ENCODE measurements at places on chromosomes 2 and 18.

DNA sequence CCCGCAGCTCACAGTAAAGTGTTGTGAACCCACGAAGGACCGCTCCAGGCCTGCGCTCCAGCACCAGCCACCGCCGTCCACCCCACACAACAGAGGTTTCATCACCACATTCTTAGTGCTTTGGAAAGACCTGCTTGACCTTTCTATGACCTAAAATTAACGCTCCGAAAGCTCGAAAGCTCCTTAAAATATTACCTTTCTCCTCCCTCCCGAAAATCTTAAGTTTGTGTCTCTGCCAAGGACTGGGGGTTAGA is 149.2 kb downstream of the TWIST2 start:
- no peak for DNase-seq

GRCh38 chr2:105798595-105798994 is 53.9 kb downstream of the NCK2 start:
- DNase-seq, result peak; percentile 71

DNA sequence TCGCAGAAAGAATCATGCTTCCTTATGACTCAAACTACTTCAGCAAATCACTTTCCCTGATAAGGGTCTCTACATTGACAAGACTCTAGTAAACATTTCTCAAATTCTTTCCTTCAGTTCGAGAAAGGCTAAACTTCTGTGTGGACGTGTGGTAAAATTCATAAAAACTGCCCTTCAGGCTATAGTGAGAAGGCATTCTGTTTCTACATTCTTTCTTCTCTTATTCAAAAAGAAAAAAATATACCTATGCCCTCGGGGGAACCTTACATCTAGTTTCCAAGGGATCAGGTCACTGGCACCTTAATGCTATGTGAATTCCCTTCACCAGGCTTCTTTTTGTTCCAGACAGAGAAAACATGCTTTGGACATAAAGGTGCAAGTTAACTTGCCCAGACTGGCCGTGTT is 4.9 kb downstream of the VIT start:
- DNase-seq, result no peak

- no peak for DNase-seq
Measured at GRCh38 chr2:21280793-21281192, 157.0 kb downstream of the TDRD15 start.

DNA sequence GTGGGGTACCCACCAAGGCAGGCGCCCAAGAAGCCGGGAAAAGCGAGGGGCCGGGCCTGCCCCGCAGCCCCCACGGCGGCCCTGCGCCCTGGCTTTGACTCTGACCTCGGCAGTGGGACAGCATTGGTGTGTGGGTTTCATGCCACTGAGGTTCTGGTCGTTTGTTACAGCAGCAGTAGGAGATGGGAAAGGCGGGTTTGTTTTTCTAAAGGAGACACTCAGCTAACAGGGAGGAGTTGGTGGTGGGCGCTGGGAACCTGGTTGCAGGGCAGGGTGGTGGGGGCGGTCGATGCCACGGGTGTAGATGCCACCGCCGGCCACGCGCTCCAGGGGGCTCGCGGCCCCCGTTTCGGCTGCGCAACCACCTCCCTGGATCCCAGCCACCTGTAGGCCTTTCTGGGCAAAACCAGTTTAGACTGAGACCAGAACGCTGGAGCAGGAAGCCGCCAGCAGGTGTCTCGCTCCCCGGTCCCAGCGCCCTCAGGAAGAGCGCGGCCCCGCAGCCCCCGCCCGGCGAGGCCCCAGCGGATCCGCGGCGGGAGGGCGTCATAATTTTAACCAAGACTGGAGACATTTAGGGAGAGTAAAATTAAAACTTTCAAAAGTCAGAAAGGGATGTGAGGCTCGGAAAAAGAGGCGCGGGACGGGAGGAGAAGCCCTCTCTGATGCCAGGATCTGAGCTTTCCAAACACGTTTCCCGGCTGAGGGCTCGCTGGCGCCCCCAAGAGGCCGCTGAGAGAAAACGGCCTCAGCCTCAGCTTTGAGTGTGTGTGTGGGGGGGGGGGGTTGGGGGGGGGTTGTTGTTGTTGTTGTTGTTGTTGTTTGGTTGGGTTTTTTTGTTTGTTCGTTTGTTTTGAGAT is 17.4 kb downstream of the CIDEA start:
- peak; percentile 2 for DNase-seq

- peak; percentile 9 for DNase-seq
Measured at GRCh38 chr2:238157506-238158017, 1.2 kb upstream of the ERFE start.

- DNase-seq, result no peak
Measured at GRCh38 chr18:63007231-63007630, 291.9 kb downstream of the PHLPP1 start.

DNA sequence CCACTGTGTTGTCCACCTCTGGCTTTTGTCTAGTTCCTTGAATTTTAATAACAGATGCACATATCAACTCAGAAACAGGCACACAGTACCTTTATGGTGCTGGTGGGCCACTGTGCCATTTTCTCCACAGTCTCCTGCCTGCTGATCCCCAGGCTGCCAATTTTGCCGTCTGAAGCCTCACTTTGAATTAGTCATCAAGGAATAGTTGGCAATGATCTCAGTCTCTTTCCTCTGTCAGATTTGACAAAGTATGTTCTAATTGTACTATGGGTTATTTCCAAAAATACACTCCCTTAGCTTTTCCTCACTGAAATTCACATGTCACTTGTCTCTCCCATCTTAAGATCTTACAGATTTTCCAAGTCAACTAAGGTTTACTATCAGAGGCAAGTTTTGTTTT is 140.7 kb downstream of the ZNF516 start:
- DNase-seq, result no peak

DNA sequence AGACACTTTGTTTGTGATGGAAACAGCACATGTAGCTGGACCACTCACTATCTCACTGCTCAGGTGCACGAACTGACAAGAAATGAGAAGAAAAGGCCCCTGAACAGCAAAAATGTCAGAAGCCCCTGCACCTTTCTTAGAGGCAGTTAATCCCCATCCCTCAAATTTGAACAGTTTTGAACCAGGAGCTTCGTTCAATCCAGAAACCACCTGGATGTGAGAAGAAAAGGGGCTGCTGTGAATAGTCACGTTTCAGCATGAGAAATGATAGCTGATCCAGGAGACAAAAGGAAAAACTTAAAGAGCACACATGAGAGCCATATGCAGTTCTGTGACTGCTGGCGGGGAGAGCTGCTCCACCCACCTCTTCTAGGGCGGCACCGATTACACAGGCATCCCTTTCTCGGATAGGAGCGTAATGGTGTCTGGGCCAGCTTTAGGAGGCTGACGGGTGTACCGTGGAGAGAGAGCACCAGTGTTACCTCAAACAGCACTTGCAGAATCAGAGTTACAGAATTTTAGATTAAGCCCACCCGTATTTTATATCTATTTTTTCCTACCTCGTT is 117.0 kb upstream of the EML6 start:
- no peak for DNase-seq

DNA sequence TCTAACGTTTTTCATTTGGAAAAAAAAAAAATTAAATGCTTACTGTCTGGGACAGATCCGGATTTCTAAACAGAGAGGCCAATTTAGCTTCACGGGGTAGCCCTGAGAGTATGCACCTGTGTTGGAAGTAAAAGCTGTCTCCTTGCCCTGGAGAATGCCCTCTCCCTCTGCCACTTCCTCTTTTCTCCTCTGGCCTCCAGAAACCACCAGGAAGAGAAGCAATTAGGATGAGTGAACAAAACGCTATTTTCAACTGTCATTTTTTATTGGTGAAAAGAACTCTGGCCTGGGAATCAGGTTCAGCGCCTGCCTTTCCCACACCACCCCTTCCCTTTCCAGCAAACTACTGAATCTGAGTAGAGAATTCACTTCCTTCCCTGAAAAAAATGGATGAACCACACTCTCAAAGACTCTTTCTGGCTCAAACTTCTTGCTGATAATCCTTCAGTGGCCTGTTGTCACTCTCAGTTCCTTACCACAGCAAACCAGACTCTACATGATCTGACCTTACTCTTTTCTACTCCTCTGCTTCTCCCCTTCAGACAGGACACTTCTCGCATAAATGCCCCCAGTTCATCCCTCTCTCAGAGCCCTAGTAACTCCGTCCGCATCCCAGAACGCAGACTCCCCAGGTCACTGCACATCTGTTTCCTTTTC is 29.8 kb downstream of the KLF7 start:
- no peak for DNase-seq

- DNase-seq, result no peak
Measured at GRCh38 chr2:227906991-227907390, 35.6 kb downstream of the DAW1 start.

- DNase-seq, result no peak
Measured at GRCh38 chr18:44828080-44828479, 147.4 kb downstream of the SETBP1 start.

DNA sequence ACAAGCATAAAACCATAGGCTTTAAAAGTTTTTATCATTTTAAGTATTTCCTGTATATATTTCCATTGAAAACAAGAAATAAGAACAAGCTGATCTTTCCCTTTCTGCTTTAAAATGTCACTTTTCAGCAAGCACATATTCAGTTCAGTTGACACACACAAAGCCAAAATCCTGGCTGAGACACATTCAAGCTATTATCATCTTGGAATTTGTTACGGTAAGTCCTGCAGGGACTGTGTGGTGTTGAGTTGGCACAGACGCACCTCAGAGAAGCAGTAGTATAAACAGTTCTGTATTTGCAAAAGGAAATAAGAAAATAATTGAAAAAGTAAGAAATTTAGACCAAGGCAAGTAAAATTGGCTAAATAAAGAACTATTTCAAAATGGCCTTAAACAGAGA is 10.4 kb upstream of the DAW1 start:
- DNase-seq, result no peak

GRCh38 chr2:208006833-208007232 is 18.5 kb downstream of the PLEKHM3 start:
- DNase-seq, result no peak

GRCh38 chr2:217366266-217366895 is 506.5 kb upstream of the TNP1 start:
- DNase-seq, result no peak

DNA sequence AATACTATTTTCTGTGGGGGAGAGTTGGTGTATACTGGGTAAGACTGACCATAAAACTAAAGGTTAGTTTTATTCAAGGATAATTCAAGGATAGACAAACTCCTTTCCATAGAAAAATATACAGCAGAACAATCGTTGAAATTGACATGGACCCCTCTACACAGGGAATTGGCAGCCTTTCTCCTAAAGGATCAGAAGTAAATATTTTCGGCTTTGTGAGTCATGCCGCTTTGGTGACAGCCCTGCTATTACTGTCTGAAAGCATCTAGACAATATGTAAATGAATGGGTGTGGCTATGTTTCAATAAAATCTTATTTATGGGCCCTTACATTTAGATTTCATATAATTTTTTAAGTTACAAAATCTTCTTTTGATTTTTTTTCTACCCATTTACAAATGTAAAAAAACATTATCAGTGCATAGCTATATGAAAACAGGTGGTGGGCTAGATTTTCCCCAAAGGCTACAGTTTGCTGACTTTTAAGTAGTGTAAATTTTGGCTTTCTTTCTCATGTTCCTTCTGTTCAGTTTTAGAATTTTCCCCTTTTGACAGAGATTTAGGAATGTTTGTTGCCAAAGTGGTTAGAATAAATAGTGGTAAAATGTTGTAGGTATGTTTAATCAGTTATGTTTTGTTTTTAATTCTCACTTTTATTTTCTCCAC is 270.6 kb downstream of the DCC start:
- DNase-seq, result no peak

- no peak for DNase-seq
Measured at GRCh38 chr2:204359076-204359475, 186.2 kb upstream of the PARD3B start.

DNA sequence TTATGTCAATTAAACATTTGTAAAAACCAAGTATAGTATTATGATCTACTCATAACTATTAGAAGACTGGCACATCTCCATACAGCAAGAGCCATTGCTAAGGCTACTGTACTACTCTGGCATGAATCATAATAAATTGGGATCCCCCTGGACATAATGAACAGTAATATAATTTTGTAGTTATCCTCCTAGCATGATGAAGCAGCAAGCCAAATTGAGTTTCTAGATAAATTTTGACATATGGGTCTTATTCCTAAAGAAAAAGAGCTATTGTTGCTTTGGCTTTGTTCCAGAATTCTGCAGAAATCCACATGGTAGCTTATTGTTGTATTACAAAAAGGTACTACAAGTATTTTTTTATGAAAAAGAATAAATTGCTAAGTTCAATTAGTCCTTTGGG is 204.3 kb downstream of the CAMKMT start:
- no peak for DNase-seq

DNA sequence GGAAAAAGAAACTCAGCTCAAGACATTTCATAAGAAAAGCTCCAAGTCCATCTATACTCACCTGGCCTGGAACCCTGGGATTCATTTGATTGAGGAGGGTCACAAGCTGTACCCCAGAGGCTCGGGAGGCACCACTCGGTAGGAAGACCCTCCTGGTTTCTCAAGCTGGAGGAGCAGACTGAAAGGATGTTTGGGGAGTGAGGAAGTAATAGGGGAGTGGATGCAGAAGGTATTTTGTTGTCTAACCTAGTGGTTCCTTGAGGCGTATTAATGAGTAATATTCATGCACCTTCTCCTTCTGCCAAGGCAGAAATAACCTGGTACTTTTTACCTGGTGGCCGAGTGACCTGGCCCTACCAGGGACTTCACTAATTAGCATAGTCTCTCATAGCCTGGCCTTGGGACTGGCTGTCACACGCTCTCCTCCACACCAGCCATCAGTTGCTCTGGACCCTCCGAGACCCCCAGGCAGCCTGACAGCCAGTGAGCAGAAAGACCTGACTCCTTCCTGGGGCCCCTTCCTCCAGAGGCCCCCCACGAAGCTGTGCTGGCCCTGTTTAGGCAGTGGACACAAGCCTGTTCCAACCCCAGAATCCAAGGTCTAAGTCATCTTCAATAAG is 161.4 kb downstream of the BCL2 start:
- no peak for DNase-seq

- no peak for DNase-seq
Measured at GRCh38 chr2:65353046-65353445, 79.4 kb downstream of the SPRED2 start.

- DNase-seq, result no peak
Measured at GRCh38 chr2:124778076-124778475, 753.0 kb downstream of the CNTNAP5 start.

GRCh38 chr2:75656563-75656962 is 10.0 kb downstream of the MRPL19 start:
- DNase-seq, result no peak

DNA sequence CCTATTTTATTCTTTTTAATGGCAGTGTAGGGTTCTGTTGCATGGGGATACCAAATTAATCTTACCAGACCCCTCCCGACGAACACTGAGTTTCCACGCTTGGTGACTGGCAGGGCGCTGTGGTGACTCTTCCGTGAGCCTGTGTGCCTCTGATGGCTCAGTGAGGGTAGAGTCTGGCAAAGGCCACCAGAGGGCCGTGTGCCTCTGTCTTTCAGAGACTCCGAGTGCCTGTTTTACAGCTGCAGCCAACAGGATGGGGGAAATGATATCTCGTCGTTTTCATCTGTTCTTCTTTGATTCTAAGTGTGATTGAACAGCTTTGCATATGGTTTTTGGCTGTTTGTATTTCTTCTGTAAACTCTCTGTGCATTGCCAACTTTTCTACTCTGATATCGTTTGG is 99.8 kb downstream of the ZNF236 start:
- peak; percentile 53 for DNase-seq

- no peak for DNase-seq
Measured at GRCh38 chr2:73947412-73948018, 20.8 kb downstream of the DGUOK start.

- DNase-seq, result no peak
Measured at GRCh38 chr2:108304975-108305374, 16.3 kb downstream of the SULT1C2 start.

- DNase-seq, result no peak
Measured at GRCh38 chr2:14301331-14301730, 331.2 kb upstream of the LRATD1 start.

- DNase-seq, result no peak
Measured at GRCh38 chr18:6009756-6010155, 114.4 kb upstream of the TMEM200C start.
